Fibroblast of lung (primary cell): ENCODE measurements at places on chromosomes 13 and 19.

DNA sequence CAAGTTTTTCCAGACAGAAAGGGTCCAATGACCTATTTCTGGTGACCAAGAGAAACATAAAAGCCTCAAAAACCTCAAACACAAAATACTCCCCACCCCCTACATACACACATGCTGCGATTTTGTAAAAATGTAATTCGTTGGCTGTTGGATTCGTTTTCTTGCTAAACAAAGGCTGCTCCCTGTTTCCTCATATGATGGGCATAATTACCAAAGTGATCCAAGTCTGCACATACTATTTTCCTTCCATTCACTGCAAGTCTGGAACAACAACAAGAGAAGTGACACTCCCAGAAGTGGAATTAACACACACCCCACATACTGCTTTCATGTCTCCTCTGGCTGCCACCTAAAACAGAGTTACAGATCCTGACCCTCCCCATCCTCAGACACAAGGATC, 131.9 kb downstream of the RAP2A start:
- DNase-seq = no peak

GRCh38 chr19:2376784-2377519, 16.9 kb downstream of the TMPRSS9 start:
- DNase-seq = no peak

- DNase-seq = peak; percentile 89
These were observed at the start of gene TIMM50 for GRCh38 chr19:39480337-39481228. Gene TIMM50, plus strand, starts transcription at chr19:39480838. Its CDS starts 16 bp downstream, at chr19:39480854.

DNA sequence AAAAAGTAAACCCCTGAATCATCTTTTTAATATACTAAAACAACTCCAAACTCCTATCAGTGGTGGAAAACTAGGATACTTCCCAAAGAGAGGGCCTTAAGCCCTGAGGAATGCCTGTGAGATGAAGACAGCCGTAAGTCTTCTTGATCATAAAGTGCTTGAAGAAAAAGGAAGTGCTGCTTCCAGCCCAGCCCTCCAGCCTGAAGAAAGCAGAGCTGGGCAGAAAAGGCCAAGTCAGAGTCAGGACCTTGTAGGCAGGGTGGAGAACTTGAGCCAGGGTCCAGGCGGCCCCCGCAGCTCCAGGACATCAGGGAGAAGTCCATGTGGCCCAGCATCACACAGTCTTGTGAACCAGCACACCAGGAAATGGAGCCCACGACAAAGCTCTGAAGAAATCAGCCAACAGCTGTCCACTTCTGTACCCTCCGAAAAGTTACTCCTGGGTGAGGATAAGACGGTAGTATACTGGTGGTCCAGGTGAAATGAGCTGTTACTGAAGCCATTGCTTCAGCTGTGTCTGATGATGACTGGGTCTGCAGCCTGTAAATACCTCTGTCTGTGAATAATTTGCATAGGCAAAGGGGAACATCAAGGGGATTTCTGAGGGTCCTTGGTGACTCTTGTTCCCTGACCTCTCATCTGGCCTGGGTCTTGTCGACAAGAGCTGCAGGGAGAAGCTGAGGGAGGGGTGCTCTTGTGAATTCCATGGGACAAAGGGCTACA, 18.7 kb upstream of the CRYL1 start:
- DNase-seq = no peak

- DNase-seq = peak; percentile 84
These were observed 20.2 kb upstream of the ERVV-1 start for GRCh38 chr19:52993342-52994178.

GRCh38 chr13:93721483-93721882, 494.9 kb downstream of the GPC6 start:
- no peak for DNase-seq

GRCh38 chr19:29667901-29668341, 2.7 kb downstream of the PLEKHF1 start:
- no peak for DNase-seq

GRCh38 chr13:111629457-111629856, 309.0 kb downstream of the TEX29 start:
- DNase-seq = no peak

- no peak for DNase-seq
These were observed 11.8 kb upstream of the KATNAL1 start for GRCh38 chr13:30319130-30319529.

- DNase-seq = no peak
These were observed 4.8 kb upstream of the DHRS12 start for GRCh38 chr13:51808811-51809210.

DNA sequence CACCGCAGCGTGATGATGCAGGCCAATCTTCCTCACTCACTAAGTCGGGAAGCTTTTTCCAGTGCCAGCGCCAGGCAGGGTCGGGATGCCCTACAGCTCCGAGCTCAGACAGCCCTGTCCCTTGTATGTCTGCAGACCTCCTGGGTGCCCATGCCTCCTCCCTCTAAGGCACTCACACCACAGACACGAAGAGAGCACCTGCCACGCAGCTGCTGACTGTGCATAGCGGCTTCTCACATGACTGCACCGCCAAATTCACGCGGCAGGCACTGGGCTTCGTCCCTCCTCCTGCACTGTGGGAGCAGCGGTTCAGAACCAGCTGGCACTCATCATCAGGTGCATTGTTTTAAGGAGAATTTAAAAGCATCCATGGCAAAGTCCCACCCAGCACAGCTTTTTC, 88.1 kb downstream of the SLC7A1 start:
- DNase-seq = no peak

- DNase-seq = peak; percentile 96
These were observed 100.4 kb downstream of the STK24 start for GRCh38 chr13:98476538-98476966.

DNA sequence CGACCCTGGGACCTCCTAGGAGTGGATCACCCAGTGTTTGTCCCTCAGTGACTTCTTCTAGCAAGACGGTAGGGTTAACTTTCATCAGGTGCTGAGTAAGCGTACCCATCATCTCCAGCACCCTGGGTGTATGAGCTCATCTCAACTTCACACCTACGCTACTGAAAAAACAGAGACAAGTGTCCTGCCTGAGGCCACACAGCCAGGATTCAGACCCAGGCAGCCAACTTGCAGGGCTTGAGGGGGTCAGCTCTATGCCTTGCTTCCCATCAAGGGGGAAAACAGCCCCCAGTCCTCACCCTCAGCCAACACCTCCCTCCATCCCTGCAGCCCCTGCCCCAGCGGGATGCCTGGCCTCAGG, 4.6 kb downstream of the TLE2 start:
- DNase-seq = no peak

GRCh38 chr19:6427131-6427530, 2.5 kb upstream of the KHSRP start:
- DNase-seq = no peak

DNA sequence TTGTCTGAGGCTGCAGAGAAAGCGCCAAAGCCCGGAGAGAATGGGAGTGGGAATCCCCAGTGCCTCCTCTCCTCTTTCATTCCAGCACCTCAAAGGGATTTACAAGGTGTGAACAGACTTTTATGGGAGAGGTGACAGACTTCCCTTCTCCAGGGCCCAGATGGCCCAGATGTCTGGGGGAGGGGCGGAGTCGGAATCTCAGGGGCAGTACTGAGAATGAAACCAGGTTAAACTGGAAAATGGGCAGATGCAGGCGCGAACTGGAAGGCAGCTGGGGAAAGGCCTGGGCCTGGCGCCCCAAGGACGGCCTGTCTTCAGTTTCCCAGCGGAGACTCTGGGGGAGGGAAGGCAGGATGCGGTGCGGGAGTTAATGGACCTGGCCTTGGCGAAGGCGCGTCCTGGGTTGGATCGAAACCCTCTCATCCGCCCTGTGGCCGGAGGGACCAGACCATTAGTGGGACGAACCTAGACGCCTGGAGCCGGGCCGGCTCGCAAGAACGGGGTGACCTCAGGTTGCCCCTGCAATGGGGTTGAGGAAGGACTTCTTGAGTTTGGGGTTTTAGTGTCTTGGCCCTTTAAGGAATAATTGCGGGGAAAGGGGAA, 592 bp upstream of the TRIP10 start:
- DNase-seq = no peak

DNA sequence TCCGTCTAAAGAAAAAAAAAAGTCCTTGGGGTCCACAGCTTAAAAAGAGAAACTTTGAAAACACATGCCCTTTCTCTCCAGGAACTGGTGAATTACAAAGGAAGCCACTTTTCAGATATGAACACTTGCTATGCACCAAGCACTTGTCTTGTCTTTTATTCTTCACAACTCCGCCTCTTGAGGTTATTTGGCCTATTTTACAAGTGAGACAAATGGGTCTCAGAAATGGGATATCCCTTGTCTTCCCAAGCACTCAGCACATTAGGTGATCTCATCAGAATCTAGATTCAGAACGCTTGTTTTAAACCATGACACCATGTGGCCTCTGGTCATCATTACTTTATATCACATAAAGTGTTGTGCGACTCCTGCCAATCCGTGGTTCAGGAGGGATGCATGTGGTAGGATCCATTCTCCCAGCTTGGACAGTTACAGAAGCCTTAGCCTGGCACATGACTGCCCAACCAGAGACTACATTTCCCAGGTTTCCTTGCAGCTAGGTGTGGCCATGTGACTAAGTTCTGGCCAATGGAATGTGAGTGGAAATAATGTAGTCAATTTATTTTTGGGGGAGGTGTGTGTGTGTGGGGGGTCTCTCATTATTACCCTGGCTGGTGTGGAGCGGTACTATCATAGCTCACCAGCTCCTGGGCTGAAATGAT, 13.9 kb downstream of the TSKS start:
- DNase-seq = no peak

DNA sequence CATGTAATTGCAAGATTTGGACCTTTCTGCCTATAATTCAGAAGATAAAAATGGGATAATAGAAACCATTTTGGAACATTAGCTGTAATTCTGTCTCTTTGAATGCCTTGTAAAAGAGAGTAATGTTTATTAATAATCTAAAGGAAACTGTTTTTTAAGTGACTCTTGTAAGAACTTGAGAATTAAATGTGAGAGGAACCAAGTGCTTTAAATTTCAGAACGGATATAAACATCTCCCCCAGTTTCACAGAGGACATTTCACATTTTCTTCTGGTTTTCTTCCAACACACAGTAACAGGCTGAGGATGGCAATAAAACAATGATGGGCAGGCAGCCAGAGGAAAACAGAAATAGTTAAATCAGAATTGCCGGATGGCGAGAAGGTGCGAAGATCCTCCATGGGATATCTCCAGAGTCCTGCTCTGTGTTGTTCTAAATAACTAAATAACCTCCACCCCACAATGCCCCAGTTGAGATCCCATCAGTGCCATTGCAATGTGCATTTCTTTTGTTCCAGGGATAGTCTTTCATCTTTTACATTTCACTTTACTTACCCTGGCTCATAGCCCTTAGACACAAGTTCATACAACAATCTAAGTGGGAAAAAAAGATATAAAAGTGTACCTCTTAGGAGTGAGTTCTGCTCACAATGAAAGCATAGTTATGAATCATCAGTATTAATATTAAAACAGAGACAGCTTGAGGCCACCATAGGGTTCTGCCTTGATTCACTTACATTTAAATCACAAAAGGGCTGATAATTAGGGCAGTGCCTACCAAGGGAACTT, 73.3 kb downstream of the TNFRSF19 start:
- DNase-seq = no peak

- no peak for DNase-seq
These were observed 79.1 kb downstream of the ATP11A start for GRCh38 chr13:112768795-112769481.

GRCh38 chr19:44745341-44745831, 3.1 kb upstream of the BCL3 start:
- DNase-seq = peak; percentile 82

DNA sequence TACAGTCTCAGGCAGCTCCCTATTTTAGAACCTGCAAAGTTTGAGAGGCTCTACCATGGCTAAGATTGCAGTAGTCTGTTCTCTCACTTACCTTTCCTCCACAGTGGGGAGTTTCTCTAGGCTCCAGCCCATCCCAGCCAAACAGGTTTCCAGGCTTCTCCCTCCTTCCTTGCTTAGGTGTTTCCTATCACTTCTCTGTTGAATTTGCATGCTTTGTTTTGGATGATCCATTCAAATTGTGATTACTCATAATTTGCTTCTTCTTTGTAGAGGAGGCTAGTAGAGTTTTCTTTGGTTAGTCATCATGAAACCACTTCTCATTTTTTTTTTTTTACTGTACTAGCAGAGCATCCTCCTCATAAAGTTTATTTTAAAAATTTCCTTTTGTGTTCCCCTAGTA, 1242.2 kb upstream of the MIR17HG start:
- peak; percentile 12 for DNase-seq

- no peak for DNase-seq
These were observed 28.1 kb downstream of the ZNF20 start for GRCh38 chr19:12111943-12112637.

DNA sequence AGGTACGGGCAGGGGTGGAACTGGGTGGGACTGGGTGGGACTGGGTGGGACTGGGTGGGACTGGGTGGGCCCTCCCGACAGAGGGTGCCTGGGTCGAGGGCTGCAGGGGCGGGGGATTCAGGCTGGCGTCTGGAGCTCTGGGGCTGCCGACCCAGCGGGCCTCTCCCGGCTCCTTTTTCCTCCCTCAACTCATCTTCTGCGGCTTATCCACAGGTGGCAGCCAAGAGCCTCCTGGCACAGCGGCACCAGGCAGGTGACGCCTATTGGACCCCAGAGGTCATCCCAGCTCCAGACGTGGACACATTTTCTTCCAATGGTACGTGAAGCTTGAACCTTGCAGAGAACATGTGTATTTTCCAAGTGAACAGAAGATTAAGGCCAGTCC, 533 bp downstream of the ZNF544 start:
- DNase-seq = peak; percentile 25

- DNase-seq = no peak
These were observed 20.0 kb upstream of the GPR18 start for GRCh38 chr13:99278200-99278599.

DNA sequence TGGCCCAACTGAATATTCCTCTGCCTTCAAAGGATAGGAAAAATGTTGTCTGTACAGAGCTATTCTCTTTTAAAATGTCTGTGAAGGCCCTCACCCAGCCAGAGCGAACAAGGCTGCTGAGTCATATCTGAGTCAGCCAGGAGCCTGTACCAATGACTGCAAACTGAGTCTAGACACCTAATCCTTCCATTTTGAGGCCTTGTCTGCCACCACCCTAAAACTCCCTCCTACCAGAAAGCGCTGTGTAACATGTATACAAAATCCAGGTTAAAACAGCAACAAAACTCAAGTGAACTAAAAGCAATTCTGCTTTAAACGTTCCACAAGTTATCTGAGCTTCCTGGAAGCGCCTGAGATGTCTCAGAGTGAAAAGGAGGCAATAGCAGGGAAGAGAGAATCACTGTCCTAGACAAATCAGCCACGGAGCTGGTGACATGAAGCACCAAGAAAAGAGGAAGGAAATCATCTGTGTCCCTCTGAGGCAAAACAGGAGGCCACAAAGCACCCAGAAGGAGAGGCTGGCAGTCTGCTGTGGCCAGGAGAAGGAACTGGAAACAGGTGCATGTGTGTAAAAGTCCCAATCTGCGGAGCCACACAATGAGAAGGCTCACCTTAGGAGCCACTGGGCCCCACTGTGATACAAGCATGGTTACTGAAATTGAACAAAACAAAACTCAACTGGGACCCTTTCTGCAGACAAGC, 10.2 kb downstream of the DHRS12 start:
- peak; percentile 91 for DNase-seq

GRCh38 chr13:37618554-37618953, 20.0 kb upstream of the POSTN start:
- peak; percentile 71 for DNase-seq
